ENCODE measurements at places on chromosomes 3 and 15.

DNA sequence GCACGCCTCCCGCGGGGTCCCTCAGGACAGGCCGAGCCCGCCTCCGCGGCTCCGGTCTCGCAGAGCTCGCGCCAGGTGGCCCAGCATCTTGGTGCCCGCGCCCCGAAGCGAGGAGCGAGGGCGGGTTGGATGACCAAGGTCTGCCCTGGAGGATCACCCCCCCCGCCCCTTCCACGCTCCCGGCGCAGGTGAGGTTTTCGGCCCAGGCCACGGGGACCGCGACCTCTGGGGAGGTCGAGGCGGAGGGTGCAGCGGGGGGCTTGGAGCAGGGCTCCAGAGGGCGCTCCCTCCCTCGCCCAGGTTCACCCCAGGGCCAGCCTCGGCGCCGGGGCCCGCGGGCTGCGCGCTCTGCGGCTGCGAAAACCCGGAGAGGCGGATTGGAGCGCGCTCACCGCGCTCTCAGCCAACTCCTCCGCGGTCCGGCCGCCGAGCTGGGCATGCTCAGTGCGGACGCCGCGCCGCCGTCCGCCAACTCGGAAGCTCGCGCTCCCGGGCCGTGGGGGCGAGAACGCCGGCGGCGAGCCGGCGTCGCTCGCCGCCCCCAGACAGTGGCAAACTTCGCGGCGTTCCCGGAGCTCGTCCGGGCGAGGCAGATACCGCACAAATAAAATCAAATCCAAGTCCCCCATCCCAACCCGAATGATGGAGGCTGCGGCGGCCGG is at the start of gene MED12L:
MED12L (plus strand) TSS at position 438 of the 662 bp plus-strand sequence. CDS start 1,263 bp downstream, outside the sequence.
- DNase-seq: peak; percentile 1

GRCh38 chr3:4030624-4031023 is 231.4 kb downstream of the LRRN1 start:
- no peak for DNase-seq

GRCh38 chr3:11832981-11833905 is 13.4 kb downstream of the TAMM41 start:
- no peak for DNase-seq

GRCh38 chr3:196207833-196208607 is 3.2 kb downstream of the ZDHHC19 start:
- no peak for DNase-seq

DNA sequence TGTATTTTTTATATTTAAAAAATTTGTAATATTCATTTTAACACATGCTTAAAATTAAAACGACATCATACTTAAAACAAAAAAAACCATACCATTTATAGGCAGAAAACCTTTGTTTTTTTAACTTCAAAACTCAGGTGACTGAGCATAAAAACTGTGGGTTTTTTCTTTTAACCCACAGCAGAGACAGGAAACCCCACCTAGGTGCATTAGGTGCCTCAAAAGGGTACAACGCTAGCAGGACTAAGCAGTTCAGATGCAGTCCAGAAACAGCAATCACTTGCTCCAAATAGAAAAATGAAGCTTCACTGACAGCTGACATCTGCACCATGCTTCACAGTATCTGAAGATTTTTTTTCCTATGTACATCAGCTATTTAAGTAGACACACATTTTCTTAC is 52.3 kb downstream of the GLB1 start:
- no peak for DNase-seq

DNA sequence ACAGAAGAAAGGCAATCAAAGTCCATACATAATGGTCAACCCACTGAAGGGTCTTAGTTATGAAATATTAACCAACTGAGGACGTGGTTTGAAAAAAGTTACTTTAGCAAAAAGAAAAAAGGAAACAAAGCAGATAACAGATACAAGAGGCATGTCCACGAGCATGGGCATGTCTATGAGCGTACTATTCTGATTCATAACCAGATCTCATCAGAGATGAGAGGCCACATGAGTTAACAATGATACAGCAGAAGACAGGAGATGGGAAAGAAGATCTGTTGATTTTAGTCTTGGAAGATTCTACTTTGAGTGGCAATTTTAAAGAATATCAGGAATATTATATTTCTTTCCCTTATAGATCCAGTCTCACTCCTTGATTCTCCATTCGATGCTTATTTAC is 262.9 kb upstream of the SLITRK3 start:
- DNase-seq: no peak

- no peak for DNase-seq
Measured at GRCh38 chr15:98996169-98996568, 11.4 kb downstream of the PGPEP1L start.

- DNase-seq: no peak
Measured at GRCh38 chr3:52090933-52091468, 34.6 kb upstream of the DUSP7 start.

GRCh38 chr3:170002879-170003278 is 34.9 kb upstream of the GPR160 start:
- DNase-seq: no peak

- DNase-seq: no peak
Measured at GRCh38 chr3:81769299-81769698, 7.9 kb upstream of the GBE1 start.

DNA sequence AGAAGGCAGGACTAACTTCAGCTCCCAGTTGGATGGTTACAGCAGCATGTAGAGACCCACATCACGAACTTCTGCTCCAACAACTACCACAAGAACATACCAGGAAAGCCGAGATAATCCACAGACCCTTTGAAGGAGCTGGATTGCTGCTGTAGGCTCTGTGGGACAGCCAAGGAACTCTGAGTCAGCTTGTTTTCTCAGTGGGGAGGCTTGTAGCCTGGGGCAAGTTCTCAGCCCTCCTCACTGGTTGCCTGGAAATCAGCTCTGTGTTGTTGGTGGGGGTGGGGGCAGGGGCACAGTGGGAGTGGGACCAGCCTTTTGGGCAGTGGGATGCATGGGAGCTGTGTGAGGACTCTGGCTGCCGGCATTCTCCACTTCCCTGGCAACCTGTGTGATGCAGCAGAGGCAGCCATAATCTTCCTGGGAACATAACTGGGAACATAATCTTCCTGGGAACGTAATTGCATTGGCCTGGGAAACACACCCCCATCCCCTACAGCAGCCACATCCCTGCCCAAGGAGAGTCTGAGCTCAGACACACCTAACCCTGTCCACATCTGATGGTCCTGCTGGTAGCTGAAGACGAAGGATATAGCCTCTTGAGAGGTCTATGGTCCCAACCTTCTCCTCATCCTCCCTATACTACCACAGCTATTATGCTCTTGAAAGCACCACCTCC is 153.1 kb downstream of the PEAK1 start:
- DNase-seq: peak; percentile 52

DNA sequence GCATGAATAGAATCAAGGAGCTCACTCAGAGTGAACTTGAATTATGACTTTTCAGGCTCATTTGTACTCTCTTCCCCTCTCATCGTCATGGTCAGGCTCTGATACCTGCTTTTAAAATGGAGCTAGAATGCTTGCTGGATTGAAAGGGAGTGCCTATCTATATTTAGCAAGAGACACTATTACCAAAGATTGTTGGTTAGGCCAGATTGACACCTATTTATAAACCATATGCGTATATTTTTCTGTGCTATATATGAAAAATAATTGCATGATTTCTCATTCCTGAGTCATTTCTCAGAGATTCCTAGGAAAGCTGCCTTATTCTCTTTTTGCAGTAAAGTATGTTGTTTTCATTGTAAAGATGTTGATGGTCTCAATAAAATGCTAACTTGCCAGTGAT is 9.6 kb downstream of the CCNDBP1 start:
- DNase-seq: no peak

DNA sequence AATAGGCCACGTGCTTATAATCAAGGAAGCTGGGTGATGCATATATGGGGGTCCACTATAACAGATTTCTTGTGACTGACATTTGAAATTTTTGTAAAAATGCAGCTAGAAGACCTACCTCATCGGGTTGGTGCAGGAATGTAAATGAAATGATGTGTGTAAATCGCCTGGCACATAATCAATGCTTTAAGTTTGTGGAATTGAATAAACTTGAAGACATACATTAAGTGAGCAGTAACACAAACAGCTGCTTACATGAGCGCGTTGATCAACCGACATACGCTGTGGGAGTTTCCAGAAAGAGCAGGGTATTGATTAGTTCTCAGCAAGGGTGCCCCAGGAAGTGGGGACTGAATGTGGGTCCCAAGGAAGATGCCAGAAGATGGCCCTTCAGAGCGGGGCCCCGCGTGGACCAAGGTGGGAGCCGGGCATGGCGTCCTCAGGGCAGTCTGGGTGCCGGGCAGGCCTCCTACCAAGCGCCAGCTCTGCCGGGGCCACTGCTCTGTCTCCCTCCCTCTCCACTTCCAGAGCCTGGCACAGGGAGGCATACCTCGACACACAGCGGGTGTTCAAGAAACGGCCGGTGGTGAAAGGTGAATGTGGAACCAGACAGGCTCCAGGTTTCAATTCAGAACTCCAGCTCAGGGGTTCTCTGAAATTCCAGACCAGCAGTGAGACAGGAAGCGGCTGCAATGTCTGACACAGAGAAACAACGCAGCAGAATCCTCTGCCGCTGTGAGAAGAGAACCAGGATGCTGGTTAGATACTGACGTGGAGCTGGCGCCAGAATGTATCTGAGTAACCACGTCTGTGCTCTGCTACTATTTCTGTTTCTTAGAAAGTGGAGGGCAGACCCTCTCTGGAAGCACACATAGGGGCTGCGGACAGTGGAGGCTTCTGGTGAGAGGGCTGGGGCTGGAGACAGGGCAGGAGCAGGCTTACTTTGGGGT is 12.6 kb downstream of the BFSP2 start:
- no peak for DNase-seq

GRCh38 chr3:155465664-155466063 is 172.2 kb upstream of the STRIT1 start:
- DNase-seq: no peak

DNA sequence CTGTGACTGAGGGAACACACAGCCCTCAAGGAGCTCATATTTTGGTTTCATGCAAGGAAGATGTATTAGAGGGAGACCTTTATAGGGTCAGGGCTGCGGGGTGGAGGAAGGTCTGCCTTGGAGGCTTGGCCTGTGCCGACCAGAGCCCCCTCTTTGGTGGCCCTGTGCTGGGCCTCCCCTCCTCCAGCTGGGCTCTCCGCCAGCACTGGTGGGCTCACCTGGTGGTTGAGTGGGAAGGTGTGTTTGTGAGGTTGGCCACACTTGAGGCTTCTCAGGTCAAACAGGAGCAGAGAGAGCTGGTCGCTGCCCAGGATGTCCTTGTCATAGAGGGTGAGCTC is 2.6 kb downstream of the PLA2G4F start:
- DNase-seq: no peak

- DNase-seq: no peak
Measured at GRCh38 chr15:65333148-65333820, 28.8 kb downstream of the RNU5B-1 start.

DNA sequence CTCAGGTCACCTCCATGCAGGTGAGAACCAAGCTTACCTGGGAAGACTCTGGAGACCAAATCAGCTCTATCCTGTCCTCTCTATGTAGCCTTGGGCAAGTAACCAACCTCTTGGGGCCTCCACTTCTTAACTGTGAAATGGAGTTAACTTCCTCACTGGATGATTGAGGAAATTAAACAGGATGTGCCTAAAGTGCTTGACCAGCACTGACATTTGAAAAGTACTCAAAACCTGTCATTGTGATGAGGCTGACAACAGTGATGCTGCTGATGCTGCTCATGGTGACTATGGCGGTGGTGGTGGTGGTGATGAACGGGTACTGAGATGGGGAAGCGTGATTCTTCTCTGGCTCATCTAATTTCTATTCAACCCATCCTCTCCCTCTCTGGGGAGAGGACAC is 22.3 kb downstream of the VIPR1 start:
- no peak for DNase-seq

GRCh38 chr3:67083277-67083676 is 85.2 kb downstream of the KBTBD8 start:
- no peak for DNase-seq

- no peak for DNase-seq
Measured at GRCh38 chr3:117708601-117709000, 999.0 kb downstream of the TUSC7 start.

- DNase-seq: peak; percentile 94
Measured at GRCh38 chr15:72339777-72340177, 19.8 kb upstream of the CELF6 start.

GRCh38 chr3:139044366-139045210 is at the start of gene PRR23C:
TSS of gene PRR23C (minus strand) at chr3:139044892. CDS start at chr3:139044620, 272 bp downstream.
- no peak for DNase-seq

- no peak for DNase-seq
Measured at GRCh38 chr3:187237741-187238140, 40.5 kb downstream of the RTP1 start.

GRCh38 chr3:54575618-54575960 is 352.3 kb downstream of the LRTM1 start:
- no peak for DNase-seq

- DNase-seq: peak; percentile 38
Measured at GRCh38 chr3:187519428-187519890, 150.7 kb downstream of the SST start.

DNA sequence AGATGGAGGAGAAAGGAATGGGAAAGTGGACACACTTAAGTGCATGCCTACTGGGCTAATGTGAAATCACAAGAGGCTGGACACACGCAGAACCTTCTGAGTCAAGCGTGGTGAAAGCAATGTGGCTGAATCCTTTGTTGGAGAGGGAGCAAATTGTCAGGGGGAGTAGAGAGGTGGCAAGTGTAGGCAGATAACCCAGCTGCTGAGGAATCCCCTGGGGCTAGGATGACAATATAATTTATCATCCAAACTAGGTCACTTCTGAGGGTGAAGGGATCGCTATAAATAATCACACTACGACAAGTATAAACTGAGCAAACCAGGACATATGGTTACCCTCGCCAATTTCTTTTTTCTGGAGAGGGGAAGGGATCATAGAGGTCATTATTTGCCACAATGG is 28.7 kb downstream of the TAMM41 start:
- no peak for DNase-seq

DNA sequence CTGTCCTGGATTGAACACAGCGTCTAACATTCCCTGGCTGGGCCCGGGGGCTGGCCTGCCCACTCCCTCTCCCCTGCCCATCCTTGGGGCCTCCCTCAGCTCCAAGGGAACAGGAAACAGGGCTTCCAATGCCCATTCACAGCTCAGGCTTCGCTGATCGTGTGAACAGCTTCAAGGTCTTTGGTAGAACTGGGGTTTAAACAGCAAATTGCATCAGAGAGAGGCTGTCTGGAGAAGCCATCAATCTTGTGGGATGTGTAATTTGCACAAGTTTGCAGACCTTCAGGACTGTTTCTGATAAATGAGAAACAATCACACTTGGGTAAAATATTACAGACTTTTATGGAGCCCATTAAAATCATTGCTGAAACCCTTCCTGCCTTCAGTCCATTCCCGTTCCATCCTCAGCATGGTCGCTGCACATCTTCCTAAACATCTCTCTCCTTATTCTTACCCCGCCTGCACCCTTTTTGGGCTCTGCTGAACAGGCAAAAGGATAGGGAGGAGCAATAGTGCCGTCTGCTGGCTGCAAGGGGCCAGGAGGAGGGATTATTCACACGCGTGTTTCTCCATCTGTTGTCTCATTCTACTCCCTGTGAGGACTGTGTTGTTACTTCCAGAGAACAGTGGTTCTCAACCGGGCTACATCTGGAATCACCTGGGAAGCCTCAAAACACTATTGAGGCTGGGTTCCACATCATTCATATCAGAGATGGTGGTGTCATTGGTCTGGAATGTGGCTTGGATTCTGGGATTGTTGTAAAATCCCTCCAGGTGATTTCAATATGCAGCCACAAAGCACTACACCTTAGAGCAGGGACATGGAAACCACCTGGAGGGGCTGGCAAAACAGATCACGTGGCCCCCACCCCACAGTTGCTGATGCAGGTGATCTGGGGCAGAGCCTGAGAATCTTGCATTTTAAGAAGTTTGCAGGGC is 116.3 kb downstream of the CLSTN2 start:
- no peak for DNase-seq

GRCh38 chr3:71432044-71432975 is 151.2 kb downstream of the FOXP1 start:
- no peak for DNase-seq
